Activated CD4-positive, alpha-beta T cell treated with anti-CD3 and anti-CD28 coated beads, Interleukin-2, amount 50 U/mL, for 48 hours (primary cell): ENCODE measurements at places on chromosomes 11 and 22.

DNA sequence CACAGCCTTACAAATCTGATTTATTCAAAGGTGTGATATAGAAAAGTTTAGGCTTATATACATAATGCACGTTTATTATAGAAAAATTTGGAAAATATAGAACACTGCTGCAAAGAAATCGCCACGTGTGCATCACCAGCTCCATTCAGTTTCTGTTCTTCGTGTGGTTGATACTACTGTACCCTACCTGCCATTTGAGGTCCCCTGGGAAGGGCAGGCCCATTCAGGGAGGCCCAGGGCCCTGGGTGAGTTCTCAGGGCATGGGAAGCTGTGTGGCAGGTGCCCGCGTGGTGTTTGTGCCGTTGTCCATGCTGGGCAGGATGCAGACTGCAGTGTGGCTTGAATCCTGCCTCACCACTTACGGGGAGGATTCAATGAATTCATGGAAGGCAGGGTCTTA lies 60.8 kb downstream of the TBC1D22A start:
- DNase-seq, result no peak

DNA sequence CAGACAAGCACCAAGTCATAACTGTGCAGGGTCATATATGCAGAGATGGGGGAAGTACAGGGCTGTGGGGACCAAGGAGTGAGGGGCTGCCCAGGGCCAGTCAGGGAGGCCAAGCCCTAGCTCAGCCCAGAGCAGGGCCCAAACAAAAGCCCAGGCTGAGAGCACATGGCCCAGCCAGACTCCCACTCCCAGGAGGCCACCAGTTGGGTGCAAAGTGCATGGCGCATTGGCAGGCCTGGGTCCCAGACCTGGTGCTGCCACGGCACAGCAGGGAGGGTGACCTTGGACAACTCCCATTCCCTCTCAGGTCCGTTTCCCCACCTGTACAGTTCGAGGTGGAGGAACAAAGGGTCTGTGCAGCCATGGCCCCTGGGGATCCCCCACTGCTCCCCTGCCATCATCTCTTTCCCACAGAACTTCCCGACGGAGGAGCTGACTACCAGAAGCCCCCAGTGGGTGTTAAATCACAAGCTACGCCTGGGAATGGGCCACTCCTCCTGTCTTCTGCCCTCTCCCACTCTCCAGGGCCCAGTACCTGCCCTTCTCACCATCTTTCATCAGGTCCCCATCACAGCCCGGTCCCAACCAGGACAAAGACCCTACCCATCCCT lies 608 bp downstream of the NIPSNAP1 start:
- DNase-seq, result no peak

- DNase-seq, result no peak
These were observed 5.8 kb upstream of the OR5B2 start for GRCh38 chr11:58433638-58434203.

DNA sequence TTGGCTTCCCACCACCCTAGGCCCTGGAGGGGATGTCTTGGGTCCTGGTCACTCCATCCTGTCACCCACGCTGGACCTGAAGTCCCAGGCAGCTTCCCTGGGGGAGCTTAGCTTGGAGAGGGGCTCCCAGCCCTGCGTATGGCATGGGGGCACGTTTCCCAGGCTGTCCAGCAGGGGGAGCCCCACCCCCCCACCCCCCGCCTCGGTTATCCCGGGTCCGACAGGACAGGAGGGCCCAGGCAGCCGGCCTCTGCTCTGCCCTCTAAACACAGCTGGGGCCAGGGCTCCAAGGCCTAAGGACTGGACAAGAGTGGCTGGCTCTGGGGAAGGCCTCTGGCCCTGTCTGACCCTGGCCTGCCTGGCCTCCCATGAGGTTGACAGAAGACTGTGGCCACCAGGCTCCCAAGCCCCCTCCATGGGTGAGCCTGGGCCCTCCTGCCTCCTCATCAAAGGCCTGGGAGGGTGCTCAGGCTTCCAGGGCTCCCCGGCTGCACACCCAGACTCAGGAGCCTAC lies 104.8 kb downstream of the NECTIN1 start:
- no peak for DNase-seq

- DNase-seq, result no peak
These were observed 792 bp upstream of the ADAMTS8 start for GRCh38 chr11:130429120-130429681.

GRCh38 chr11:75400146-75400865 lies 988 bp downstream of the RPS3 start:
- no peak for DNase-seq

DNA sequence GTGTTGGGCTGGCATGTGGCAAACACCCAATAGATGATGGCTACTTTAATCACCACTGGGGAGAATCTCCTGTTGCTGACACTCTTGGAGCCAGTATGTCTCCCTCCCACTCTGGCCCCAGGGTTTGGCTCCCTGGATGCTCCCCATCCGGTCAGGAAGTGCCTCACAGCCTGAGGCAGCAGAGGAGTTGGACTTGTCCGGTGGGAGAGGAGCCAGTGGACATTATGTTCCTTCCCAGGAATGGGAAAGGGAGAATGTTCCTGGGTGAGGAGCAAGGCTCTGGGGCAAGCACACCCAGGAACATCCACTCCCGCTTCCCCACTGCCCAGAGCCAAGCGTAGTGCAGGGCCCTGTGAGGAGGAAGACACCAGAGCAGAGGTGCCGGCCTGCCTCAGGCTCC lies 84.6 kb upstream of the NAV2 start:
- DNase-seq, result no peak

DNA sequence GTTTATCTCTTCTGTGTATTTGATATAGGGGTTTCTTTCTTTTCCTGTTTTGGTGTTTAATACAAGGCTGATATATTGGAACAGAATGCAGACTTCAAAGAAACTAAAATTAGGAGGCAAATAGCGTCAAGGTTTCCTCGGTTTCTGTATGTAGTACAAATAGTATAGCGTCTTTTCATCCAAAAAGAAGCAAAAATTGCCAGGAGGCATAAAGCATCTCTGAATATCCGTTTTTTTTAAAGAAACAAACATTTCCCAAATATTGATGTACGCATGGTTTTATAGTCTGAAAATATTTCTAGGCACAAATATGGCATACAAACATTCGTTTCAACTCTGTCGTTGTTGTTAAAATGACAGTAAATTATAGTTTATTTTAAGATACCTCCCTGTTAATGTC lies 17.1 kb upstream of the PAX6 start:
- DNase-seq, result no peak

GRCh38 chr22:37316875-37317371 lies 34.6 kb downstream of the CYTH4 start:
- peak; percentile 70 for DNase-seq

GRCh38 chr11:113722934-113723333 lies 16.8 kb upstream of the TMPRSS5 start:
- no peak for DNase-seq

- DNase-seq, result no peak
These were observed 195.8 kb downstream of the MAML2 start for GRCh38 chr11:96147186-96147585.

- DNase-seq, result peak; percentile 73
These were observed 11.0 kb upstream of the UCP3 start for GRCh38 chr11:74019860-74020259.

DNA sequence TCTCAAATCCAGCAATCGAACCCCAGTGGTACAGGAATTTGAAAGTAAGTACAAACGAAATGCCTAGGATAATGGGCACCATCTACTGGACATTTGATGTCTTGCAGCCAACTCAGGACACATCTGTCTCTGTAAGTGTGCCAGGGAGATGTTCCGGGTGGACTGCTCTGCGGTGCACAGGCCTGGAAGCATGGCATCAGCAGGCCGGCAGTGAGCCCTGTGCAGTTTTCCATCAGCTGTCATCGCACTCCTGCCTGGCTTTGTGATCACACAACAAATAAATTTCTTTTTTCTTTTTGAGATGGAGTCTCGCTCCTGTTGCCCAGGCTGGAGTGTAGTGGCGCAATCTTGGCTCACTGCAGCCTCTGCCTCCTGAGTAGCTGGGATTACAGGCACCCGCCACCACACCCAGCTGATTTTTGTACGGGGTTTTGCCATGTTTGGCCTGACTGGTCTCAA lies 71.0 kb downstream of the JAM3 start:
- peak; percentile 43 for DNase-seq

DNA sequence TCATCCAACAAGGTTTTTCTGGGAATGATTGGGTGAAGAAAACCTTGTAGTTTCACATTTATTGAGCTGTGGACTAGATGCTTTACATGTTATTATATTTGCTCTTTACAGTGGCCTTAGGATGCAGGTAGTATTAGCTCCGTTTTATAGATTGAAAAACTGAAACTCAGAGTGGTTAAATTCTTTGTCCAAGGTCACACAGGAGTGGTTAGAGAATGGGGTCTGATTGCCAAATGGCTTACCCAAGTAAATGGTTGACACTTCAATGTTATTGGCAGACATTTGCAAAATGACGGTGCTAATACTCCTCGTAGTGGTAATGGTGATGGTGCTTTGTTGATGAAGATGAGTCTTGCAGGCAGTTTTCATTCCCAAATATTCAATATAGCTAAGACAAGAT lies 2.2 kb downstream of the GTPBP1 start:
- DNase-seq, result no peak

- no peak for DNase-seq
These were observed 743.8 kb downstream of the NTM start for GRCh38 chr11:132114185-132114584.

- peak; percentile 83 for DNase-seq
These were observed 9.9 kb upstream of the IGLL5 start for GRCh38 chr22:22877523-22878210.

GRCh38 chr11:12893787-12894672 lies 115.1 kb upstream of the RASSF10 start:
- peak; percentile 59 for DNase-seq

- DNase-seq, result no peak
These were observed 682.5 kb upstream of the CCDC179 start for GRCh38 chr11:23542816-23543215.

DNA sequence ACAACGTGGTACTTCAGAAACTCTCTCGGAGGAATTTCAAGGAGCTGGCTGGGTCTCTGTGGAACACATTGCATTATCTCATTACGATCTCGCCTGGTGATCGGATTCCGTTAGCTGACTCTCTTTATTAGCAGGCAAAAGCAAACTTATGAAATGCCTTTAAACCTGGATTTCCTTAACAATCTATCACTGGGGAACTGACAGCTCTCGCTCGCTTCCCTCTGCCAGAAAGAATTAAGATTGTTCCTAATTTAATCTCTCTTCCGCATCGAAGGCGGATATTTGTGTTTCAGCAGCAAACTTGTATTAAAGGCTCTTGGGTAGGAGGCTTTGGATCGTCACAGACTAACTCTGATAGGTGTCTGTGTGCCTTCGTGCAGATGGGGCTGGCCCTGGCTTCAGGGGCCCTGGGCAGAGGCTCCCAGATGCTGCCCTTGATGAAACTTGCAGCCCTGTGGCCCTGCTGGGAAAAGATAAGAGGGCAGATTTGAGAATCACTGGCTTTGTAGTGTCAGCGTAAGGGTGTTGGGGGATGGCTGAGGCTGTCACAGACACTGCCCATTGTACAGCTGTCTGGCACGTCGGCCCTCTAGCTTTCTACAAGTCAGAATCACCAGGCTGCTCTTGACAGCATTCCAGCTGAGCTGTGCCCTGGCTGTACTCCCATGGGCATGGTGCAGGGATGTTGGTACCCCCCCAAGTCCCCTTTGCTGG lies 162.2 kb upstream of the NECTIN1 start:
- DNase-seq, result no peak

DNA sequence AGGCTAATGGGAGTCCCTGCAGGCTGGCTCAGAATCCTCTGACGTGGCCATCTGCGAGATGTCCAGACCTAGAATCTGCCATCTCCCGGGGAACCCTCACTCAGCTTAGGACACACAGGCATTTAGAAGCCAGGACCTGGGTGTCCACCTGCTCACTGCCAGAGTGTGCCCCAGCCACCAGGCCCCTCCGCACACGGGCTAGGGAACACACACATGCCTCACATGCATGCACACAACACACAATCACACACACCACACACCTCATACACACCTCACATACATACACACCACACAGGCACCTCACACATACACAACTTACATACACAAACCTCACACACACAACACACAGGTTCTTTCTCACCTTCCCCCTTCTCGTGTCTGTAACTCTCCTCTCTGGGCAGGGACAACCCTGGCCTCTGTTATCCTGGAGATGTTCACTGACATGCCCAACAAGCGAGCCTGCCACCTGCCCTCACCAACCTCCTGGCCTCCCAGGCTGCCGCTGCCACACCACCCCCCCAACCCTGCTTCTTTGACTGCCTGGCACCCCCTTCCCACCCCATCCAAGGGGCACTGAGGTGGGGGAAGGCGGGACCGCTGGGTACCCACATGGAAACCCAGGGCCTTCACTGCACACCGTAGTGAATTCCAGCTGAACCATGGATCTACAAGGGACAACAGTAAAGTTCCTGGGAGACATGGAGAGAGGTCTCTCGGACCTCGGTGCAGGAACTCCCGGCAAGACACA lies 38.1 kb downstream of the GNB1L start:
- no peak for DNase-seq

DNA sequence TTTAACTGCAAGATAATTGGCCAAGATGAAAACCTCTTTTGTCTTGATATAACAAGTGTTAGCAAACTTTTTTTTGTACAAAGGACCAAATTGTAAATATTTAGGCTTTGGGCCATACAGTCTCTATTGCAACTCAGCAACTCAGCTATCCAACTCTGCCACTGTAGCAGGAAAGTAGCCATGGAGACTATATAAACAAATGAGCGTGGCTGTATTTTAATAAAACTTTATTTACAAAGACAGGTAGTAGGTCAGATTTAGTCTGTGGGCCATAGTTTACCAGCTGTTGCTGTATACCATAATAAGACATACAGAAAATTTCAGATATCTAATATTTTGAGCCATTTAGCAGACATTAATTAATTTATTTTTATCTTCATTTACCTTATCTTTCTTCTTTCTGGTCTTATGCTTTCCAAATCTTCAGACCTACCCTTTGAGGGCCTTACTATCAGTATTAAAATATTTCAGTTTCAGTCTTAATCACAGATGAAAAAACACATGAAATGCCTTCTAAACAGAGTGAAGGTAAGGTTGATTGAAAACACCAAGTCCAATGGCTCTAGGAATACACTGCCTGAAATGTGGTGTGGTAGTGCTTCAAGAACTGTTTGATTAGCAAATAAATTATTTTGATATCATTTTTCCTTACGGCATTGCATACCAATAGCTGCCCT lies 256.9 kb upstream of the CTSC start:
- DNase-seq, result no peak

- DNase-seq, result no peak
These were observed 47.1 kb upstream of the SOX6 start for GRCh38 chr11:16403448-16403803.

GRCh38 chr22:45090497-45090910 lies 73.2 kb upstream of the NUP50 start:
- no peak for DNase-seq
